Forelimb muscle (tissue), 1 donor: ENCODE measurements at places on chromosomes 3 and 15. TPM values are rescaled to one million over a fixed set of nuclear protein-coding genes. Genes with fewer than 3 reads are reported as not detected.
A peak's percentile ranks its signal among the peaks of the same experiment; 100 is the strongest.

SPATA12 gene
- 0.05 TPM for polyA plus RNA-seq

CHDH gene
- 1.00 TPM for polyA plus RNA-seq

SLC22A14 gene
- 0.39 TPM for polyA plus RNA-seq

XCR1 gene
- polyA plus RNA-seq, result 0.27 TPM

CHRNA5 gene
- 0.76 TPM for polyA plus RNA-seq

RTP1 gene
- not detected for polyA plus RNA-seq

ANKRD34C gene
- polyA plus RNA-seq, result not detected

RAD51 gene
- polyA plus RNA-seq, result 7.0 TPM

UROC1 gene
- polyA plus RNA-seq, result 0.10 TPM

RHOV gene
- 0.34 TPM for polyA plus RNA-seq

APOD gene
- polyA plus RNA-seq, result 37.8 TPM

ZIC1 gene
- 24.8 TPM for polyA plus RNA-seq

RFT1 gene
- polyA plus RNA-seq, result 9.4 TPM

- no peak for DNase-seq
Measured at GRCh38 chr15:90679959-90680358, 37.2 kb upstream of the BLM start.

- DNase-seq, result no peak
Measured at GRCh38 chr15:38558372-38559059, 6.1 kb downstream of the RASGRP1 start.

DNA sequence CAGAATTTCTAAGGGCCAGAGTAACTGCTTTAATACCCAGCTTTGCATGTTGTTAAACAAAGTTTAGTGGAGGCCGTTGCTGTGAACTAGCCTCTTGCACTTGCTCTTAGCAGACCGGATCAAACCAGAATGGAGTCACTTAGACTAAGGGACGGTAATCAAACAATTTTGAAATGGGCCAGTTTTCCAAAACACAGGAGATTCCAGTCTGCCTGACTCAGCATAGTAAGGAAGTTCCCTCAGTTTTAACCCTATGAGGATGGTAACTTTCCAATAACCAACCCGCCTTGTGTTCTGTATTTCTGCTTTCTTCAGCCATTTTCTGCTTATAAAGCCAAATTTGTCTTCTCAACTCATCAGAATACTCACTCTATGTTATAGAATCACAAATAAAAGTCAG is 77.2 kb upstream of the WDR72 start:
- peak; percentile 6 for DNase-seq

DNA sequence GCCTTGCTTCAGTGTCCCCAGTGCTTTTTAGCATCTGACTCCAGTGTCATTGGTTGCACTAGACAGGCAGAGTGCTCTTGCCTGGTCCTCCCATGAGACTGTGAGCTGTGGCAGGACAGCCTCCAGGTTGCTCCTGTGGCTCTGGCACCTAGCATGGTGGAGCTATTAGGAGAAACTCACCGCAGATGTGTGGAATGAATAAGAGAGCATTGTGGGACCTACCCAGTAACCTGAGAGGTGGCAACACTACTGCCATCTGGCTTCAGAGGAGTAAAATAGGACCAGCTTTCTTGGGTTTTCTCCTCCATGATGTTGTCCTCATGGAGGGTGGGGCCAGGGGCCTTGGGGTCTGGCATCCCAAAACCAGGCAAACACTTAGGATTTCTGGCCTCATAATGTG is 183.6 kb downstream of the EPHB1 start:
- no peak for DNase-seq

- no peak for DNase-seq
Measured at GRCh38 chr3:97686258-97686657, 78.3 kb upstream of the ARL6 start.

DNA sequence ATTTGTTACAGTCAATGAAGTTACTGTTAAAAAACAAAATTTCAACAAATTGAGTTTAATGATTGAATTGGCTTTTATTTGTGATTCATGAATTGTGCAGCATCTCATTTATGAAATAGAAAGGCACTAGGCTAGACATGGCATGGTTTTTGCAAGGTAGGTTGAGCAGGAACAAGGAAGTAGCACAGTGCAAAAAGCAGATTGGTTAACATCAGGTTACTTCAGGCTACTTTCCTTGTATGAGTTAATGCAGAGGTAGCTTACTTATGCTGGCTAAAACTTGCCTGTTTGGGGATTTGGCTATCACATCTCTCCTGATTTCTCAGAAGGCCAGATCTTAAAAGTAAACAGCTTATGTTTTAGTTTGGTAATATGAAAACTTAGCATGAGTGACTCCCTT is 23.0 kb upstream of the SV2B start:
- DNase-seq, result no peak

DNA sequence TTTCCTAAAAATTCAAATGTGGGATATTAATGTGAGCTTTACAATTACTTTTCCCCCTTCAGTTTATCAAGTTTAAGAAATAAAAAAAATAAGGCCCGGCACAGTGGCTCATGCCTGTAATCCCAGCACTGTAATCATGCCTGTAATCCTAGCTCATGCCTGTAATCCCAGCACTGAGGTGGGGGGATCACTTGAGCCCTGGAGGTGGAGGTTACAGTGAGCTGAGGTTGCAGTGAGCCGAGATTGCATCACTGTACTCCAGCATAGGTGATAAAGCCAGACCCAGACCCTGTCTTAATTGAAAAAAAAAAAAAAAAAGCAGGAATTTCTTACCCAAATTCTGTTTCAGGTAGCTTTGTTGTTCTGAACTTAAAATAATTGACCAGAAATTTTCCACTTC is 17.9 kb downstream of the ATP6V1A start:
- no peak for DNase-seq

GRCh38 chr3:99690761-99691369 is 52.5 kb downstream of the COL8A1 start:
- DNase-seq, result no peak

DNA sequence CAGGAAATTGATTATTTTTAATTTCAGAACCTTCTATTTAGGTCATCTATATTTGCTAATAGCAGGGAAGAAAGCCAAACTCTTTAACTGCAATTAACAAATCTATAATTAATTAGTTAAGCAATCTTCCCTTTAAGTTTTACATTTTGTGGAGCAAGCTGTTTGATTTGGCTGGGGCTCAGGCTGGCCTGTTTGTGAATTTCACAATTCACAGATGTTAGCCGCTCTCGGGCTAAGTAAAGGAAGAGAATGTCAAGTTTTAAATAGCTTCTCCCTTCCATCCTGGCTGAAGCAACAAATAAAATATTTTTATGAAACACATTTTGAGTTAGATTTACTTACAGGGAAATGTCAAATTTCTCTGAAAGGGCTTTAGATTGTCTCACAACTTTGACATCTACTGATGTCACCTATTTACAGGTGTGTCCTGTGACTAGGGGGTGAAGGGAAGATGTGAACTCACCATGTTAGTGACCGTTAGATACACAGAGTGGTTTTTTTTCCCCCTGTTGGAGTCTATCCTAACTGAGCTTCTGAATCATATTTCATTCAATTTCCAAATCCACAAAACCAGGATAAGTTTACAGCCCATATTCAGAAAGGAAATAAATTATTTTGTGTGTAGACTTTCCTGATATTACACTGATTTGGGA is 1.3 kb upstream of the TP63 start:
- peak; percentile 8 for DNase-seq

- no peak for DNase-seq
Measured at GRCh38 chr3:179927191-179927590, 109.5 kb downstream of the PEX5L start.

- DNase-seq, result no peak
Measured at GRCh38 chr3:106185949-106186348, 317.1 kb upstream of the CBLB start.

GRCh38 chr3:15159501-15160136 is 46.4 kb upstream of the CAPN7 start:
- no peak for DNase-seq

DNA sequence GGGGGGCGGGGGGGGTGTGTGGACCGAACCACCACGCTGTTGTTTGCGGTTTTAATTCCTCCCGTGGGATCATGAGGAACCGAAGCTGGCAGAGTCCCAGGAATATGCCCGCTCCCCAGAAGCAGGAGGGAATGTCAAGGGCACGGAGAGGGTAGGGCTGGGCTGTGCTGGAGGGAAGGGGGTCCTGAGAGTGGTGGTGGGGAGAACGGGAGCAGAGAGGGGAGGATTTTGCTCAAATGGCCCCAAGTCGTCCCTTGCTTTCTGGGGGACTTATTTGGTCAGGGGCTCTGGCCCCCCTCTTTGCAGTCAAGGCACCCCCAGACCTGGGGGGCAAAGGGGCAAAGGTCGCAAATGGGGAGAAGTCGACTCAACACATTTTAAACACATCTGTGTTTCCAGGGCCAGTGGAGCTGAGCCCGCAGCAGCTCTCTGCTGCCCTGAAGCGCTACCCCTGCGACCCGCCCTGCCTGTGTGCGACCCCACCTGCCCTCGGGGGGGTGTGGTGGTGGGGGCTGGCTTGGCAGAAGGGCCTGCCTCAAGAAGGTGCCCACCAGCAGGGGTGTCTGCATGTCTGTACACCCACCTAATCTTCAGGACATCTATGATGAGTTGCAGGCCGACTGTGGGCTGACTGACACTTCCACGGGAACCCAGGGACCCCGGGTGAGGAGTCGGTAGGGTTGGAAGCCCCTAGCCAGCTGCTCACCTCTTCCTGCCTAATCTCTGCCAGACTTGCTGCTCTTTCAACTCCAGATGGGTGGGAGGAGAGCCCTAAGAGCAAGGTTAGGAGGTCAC is 602 bp upstream of the ATP2B2 start:
- no peak for DNase-seq

- DNase-seq, result no peak
Measured at GRCh38 chr3:124751501-124751900, 21.2 kb downstream of the UMPS start.

- DNase-seq, result no peak
Measured at GRCh38 chr15:63169788-63170187, 12.5 kb upstream of the RPS27L start.

GRCh38 chr3:37943631-37944314 is 46.8 kb upstream of the VILL start:
- no peak for DNase-seq

GRCh38 chr15:29342201-29342600 is 72.6 kb upstream of the NSMCE3 start:
- no peak for DNase-seq

DNA sequence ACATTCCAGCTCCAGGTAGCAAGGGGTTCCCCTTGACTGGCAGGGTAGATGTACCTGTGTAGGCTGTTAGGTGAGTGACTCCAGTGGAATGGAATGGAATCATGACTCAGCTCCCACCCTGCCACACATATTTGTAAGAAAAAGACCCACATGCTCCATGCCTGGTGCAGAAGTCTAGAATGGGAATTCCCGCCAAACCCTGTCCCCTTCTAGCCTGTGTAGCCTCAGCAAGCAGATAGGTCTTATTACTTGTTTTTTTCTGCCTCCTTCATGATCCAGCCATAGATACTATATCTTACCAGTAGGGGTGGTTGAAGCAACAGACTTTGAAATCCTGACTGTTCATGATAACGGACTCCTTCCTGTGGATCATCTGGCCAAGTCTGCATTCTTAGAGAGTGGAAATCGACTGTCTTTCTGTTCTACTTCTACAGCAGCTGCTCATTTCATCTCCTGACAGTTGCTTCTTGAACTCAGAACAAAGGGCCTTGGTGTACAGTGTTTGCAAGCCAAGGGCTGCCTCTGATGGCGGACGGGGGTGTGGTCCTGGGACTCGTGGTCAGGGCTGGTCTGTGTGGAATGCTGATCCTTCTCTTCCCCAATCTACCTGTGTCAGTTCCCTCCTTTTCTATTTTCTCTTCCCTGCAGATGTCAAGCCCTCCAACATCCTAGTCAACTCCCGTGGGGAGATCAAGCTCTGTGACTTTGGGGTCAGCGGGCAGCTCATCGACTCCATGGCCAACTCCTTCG is 16.3 kb downstream of the SNAPC5 start:
- no peak for DNase-seq

DNA sequence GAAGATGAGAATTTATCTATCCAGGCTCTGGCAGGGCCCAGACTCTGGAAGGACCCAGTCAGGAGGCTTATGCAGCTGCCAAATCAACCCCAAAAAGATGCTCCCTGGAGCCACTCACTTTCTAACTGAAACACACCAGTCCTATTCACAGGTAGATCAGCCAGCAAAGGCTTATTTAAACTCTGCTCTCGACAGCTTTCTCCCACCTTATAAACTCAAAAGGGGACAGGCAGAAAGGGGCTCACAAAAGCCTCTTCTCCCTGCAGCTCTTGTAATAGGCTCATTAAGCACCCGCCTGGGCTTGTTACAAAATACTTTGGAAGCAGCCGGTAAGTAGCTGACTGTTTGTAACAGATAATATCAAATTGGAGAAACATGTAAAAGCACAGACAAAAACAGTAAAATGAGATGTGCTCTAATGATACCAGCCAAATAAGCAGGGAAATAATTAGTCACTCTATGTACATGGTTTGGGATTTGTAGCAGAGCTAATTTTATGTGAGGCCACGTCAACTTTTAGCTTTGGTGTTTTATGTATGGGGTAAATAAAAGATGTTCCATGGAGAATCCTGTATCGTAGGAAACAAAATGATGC is 213.8 kb downstream of the NR2F2 start:
- no peak for DNase-seq

GRCh38 chr15:48540756-48541155 is 104.8 kb downstream of the FBN1 start:
- no peak for DNase-seq

DNA sequence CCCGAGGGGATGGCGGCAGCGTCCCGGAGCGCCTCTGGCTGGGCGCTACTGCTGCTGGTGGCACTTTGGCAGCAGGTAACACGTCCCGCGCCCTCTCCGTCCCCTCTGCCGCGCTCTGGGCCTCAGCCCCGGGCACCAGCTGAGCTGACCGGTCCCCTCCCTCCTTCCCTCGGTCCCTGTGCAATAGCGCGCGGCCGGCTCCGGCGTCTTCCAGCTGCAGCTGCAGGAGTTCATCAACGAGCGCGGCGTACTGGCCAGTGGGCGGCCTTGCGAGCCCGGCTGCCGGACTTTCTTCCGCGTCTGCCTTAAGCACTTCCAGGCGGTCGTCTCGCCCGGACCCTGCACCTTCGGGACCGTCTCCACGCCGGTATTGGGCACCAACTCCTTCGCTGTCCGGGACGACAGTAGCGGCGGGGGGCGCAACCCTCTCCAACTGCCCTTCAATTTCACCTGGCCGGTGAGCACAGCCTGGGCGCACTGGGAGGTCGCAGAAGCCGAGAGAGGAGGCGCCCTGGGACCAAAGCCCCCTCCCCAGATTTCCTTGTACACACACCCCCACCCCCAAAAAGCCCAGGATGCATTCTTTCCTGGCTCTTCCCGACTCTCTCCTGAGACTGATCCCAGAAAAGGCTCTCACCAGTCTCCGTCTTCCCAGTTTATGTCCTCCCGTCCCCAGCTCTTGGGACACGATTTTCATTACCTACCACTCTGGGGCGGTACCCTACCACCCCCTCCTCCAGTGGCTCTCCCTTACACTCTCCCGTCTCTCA is 705 bp downstream of the DLL4 start:
- no peak for DNase-seq

- no peak for DNase-seq
Measured at GRCh38 chr3:112539825-112540650, 21.7 kb downstream of the ATG3 start.
